ENCODE measurements at places on chromosomes 4 and X.
A peak's percentile ranks its signal among the peaks of the same experiment; 100 is the strongest.

GRCh38 chr4:162408309-162408708, 244.5 kb upstream of the FSTL5 start:
- no peak for DNase-seq

DNA sequence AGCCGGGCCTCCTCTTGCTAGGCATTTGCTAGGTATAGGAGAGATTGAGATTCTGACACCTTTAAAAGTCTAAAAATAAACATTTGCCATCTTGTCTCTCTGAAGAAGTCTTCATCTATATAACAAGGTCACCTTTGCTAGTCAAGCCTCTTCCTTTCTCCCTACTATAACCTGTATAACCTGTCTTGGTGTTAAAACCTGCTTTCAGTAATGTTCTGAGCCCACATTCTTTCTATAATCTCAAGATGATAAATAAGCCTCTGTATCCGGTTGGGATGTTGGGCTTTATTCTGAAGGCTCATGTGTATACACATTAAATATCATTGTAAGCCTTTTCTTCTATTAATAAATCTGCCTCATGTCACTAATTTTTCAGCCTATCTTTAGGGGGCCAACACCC, 10.2 kb downstream of the ASIC5 start:
- no peak for DNase-seq

- DNase-seq: peak; percentile 98
These were observed 36.0 kb upstream of the ARSJ start for GRCh38 chr4:114015444-114015899.

- no peak for DNase-seq
These were observed 63.5 kb downstream of the EGF start for GRCh38 chr4:109976189-109976588.

- DNase-seq: no peak
These were observed 117.9 kb downstream of the TBC1D19 start for GRCh38 chr4:26701786-26702227.
